Smooth muscle cell of bladder (primary cell): ENCODE measurements at places on chromosomes 7 and 10. TPM values are rescaled to one million over a fixed set of nuclear protein-coding genes. Genes with fewer than 3 reads are reported as not detected.

The SPDYE1 gene
- not detected in 2 replicates for total RNA-seq

The DYNC1I1 gene
- total RNA-seq = 0.28 and 0.83 TPM in 2 replicates

The ZCWPW1 gene
- total RNA-seq = 1.6 and 2.8 TPM in 2 replicates

The CRPPA gene
- total RNA-seq = 1.3 and 1.8 TPM in 2 replicates

The RBP4 gene
- 0.37 TPM in 1 of 2 replicates, not detected in the other for total RNA-seq

The RAPGEF5 gene
- 1.1 and 2.4 TPM in 2 replicates for total RNA-seq

The RADIL gene
- 0.46 and 0.57 TPM in 2 replicates for total RNA-seq

The CSGALNACT2 gene
- 27.6 and 34.1 TPM in 2 replicates for total RNA-seq

The IFIT2 gene
- total RNA-seq = 3.0 and 3.1 TPM in 2 replicates
